ENCODE measurements at places on chromosomes 5 and 9.

- DNase-seq = no peak
These were observed 134.4 kb upstream of the ABCA1 start for GRCh38 chr9:105062222-105062855.

GRCh38 chr9:121359351-121360294 lies 10.4 kb downstream of the STOM start:
- DNase-seq = peak; percentile 53

GRCh38 chr5:171847026-171847425 lies 61.4 kb downstream of the SMIM23 start:
- DNase-seq = no peak

GRCh38 chr9:89764217-89764616 lies 159.4 kb downstream of the GADD45G start:
- no peak for DNase-seq

- no peak for DNase-seq
These were observed 12.4 kb downstream of the ANKRD33B start for GRCh38 chr5:10576121-10576789.

DNA sequence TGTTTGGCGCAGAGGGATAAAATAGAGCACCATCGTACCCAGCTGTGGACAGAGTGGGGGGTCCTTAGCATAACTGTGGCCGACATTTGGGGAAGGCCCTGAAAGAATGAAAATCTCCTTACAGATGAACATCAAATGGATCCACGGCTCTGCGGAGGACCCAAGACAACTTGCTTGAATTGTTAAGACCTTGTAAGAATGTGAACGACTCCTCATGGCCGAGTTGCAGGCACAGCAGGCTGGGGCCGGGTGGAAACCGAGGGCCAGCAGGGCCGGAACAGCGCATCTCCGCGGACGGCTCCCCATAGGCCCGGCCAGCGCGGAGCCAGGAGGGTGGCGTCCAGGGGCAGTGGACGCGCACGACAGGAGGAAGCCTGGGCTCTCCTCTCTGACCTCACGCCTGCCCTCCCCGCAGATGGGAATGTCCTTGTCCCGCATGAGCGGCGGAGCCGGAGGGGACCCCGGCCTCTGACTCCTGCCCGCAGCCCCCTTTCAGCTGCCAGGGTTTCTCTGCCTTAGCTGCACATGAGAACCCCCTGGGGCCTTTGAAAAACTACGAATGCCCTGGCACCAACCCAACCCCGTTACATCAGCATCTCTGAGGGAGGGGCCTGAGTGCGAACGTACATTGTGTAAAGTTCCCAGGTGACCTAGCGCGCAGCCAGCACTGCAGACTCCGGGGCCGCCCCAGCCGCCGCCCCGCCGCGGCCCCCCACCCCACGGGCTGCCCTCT lies 36.2 kb upstream of the PTCH1 start:
- DNase-seq = no peak

- no peak for DNase-seq
These were observed 134.0 kb upstream of the MAP3K1 start for GRCh38 chr5:56681346-56681745.

GRCh38 chr5:54325610-54326311 lies 15.4 kb upstream of the ARL15 start:
- DNase-seq = no peak

- DNase-seq = no peak
These were observed 51.8 kb downstream of the ELAVL2 start for GRCh38 chr9:23774266-23774665.

GRCh38 chr9:30574355-30575151 lies 1809.9 kb upstream of the ACO1 start:
- no peak for DNase-seq

GRCh38 chr5:146051678-146052077 lies 53.7 kb downstream of the PLAC8L1 start:
- peak; percentile 68 for DNase-seq

DNA sequence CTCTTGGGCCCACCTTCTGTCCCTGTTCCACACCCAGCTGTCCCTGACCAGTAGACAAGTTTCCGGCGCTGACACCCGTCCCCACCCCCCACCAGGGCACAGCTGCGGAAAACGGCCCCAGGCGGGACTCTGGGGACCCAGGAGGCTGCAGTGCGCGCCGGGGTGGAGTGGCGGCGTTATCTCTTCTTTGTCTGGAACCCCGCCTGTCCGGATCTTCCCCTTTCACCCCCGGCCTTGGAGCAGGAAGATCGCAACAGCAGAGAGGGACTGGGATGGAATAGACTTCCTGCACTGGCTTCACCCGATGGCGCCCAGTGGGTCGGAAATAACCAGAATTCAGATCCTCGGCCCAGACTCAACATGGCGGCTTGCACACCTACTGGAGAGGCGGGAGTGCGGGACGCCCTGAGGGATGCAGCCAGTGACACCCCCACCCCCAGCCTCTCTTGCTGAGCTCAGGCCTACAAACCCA lies 4.7 kb downstream of the PAX5 start:
- DNase-seq = no peak

DNA sequence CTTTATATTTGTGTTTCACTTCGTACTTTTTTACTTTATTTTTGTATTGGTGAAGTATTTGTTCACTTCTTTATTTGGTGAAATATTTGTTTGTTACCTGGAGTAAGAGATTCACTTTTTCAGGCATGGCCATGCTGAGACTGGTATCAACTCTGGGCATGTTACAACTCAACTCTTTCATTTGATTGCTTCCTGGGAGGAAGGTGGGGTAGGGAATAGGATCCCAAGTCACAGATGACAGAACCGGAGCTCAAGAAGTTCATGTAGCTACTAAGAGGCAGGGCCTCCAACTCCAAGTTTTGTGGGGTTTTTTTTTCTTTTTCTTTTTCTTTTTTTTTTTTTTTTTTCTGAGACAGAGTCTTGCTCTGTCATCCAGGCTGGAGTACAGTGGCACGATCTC lies 6.1 kb upstream of the ADGRD2 start:
- no peak for DNase-seq

DNA sequence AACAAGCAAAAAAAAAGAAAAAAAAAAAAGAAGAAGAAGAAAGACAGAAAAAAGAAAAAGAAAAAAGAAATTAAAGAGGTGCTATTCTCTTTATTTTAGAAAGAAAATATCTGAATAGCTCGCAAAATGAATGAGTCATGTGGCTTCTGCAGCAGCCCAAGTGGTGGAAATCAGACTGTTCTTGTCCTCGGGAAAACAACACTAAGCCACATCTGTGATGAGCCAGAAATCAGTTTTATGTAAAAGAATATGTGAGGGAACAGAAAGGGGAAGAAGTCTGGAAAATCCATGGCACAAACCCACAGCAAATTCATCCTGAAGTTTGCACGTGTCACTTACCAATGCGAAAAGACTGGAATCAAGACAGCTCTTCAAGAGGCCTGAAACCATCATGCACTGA lies 118.7 kb upstream of the GAS1 start:
- peak; percentile 9 for DNase-seq

DNA sequence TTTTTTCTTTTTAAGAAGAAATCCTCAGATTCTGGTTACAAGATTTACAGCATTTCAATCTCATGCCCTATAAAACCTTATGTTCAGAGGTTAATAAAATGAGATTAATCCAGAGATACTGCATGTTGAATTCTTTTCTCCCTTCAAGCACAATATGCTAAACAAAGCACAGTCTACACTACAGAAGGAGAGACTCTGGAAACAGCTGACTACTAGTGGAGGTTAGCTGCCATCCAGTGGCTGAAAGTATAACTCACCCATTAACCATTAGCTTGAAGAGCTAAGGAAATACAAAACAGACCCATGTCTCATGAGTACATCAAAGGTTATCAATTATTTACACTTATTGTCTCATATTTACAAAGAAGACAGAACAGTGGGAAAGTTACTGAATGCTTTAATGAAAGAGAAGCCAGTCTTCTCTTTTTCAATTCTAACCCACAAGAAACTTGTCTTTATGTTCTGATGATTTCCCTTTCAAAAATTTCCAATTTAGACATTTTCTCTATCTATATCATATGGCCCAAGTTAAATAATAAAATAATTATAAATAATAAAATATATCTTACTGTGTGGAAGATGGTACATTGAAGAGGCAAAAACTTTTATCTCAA lies 12.7 kb upstream of the DNAH5 start:
- DNase-seq = peak; percentile 69

DNA sequence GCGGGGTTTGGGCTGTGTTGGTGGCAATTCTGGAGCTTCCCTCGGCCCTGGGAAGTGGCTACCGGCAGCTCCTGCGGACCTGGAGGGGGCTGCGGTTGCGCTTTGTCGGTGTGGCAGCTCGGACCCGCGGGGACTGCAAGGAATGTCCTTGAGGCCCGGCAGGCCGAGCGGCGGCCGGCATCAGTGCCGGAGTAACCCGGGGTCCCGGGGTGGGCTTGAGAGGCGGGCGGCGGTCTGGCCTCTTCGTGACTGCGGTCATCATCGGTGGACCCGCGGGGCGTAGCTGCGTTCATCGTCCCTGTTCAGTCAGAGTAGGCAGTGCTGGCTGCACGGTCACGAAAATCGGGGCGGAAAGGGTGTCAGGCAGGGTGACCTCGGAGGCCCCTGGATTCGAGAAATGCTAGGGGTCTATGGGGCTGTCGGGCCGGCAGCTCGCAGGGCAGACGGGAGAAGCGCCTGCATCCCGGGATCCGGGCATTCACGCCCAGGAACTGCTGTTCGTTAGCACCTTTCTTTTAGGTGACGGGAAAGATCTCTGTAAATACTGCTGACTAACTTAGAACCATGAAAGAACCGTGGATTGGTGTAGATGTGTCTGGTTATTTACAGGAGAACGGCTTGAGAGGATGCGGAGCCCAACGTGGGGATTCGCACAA lies 474 bp downstream of the HMGCR start:
- no peak for DNase-seq

- DNase-seq = peak; percentile 54
These were observed 214.4 kb downstream of the NXNL2 start for GRCh38 chr9:88749420-88749819.

GRCh38 chr5:135442431-135443160 lies 4.6 kb downstream of the DCANP1 start:
- no peak for DNase-seq

GRCh38 chr5:91143840-91144239 lies 239.3 kb downstream of the ARRDC3 start:
- no peak for DNase-seq

DNA sequence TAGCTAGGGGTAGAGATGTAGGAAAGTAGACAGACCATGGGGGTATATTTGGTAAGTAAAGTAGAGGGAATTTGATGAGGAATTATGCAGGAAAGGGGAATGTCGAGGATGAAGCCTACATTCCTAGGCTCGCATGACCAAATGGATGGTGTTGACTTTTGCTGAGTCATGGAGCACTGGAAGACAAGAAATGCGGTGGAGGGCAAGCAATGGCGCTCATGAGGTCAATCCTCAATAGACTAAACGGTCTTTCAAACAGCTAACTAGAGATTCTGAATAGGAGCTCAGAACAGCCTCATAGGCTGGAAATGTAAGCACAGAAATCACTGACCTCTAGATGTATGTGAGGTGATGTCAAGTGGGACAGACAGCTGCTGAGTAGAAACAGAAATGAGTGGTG lies 50.7 kb upstream of the FST start:
- no peak for DNase-seq

GRCh38 chr5:111364992-111365391 lies 140.8 kb downstream of the CAMK4 start:
- no peak for DNase-seq

DNA sequence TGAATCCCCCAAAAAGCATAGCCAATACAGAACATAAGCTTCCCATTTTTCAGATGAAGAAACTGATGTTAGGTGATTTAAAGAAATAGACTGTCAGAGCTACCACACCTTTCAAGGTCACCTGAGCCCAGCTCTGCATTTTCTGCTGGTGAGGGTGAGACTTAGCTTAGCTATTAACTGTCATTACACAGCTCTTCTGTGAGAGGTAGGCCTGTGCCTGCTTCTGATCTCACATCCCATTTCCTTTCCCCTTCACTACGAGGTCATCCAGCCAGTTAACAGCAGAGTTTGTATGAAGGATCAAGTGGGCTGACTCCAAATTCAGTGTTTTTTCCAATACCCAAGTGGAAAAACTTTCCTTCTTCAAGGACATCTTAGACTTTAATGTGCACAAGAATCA lies 528.6 kb upstream of the CLINT1 start:
- no peak for DNase-seq

GRCh38 chr9:112378328-112379176 lies 1.4 kb upstream of the HSDL2 start:
- DNase-seq = no peak

GRCh38 chr5:173733831-173734501 lies 117.5 kb upstream of the BOD1 start:
- no peak for DNase-seq

- no peak for DNase-seq
These were observed 940.1 kb upstream of the WWC1 start for GRCh38 chr5:167351316-167351715.

GRCh38 chr9:35553670-35554543 lies 51.2 kb upstream of the TESK1 start:
- peak; percentile 72 for DNase-seq

DNA sequence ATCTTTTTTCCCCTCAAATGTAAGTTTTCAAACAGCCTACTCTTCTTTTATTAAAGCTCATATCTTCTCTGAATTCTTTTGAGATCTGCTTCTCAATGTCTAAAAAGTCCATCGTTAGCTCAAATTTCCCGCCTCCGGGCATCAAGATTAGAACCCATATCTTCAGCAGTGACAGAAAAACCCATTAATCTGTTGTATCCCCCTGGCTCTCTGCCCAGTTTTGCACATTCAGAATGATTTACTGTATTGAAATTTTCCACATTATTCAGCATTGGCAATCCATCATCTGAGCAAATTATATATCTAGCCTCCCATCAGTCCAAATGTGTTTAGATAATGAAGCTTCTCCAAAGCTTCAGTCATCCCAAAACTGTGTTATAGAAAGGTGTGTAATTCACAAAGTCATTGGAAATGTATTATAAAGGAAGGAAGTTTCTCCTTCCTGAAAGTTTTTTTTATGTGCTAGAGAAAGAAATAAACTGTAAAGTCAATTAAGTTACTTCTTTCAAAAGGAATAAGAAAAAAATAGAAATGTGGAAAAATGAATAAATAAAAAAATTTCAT lies 849.9 kb downstream of the MAT2B start:
- no peak for DNase-seq

DNA sequence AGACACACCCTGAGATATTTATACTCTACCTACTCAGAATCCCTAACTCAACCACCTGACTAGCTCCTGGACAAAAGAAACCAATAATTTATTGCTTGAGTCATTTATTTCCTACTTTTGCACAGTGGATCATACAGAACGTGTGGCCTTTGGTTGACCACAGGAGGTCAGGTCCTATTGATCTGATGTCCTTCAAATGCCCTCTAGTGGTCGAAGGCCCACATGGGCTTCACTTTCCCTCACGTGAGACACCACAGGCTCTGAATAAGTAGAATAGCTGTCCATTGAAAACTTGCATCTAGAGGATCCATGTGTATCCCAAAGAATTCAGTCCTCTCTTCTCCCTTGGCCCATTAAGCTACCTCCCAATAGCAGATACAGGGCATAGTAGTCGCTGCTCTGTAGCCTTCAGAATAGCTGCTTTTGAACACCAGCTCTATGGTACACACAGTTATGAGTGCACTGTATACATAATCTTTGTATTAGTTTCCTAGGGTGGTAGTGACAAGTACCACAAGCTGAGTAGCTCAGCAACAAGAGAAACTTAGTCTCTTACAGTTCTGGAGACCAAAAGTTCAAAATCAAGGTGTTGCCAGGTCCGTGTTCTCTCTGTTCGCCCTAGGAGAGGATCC lies 177.6 kb upstream of the SMARCA2 start:
- DNase-seq = peak; percentile 9

All from HFFc6 (cell line).